NCI-H2081 treated with DMSO at 0.1 percent for 48 hours (cell line): ENCODE measurements at places on chromosomes 3 and 15.

DNA sequence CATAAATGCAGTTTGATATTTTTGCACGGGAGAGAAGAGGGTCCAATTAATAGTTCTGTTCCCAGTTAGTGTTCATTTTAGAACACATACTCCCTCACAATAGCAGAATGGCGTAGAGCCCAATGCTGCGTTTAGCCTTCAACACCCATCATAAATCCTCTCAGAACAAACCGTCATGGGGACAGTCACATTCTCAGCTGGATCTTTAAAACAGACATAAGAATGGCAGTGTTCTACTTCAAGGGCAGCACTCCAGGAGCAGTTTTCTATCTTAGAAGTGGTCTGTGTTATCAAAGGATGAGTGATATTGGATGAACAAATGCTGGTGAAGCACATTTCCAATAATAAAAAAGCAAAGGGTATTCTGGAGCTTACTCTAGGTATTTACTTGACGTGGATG lies 230.5 kb downstream of the PDZRN3 start:
- DNase-seq, result no peak

DNA sequence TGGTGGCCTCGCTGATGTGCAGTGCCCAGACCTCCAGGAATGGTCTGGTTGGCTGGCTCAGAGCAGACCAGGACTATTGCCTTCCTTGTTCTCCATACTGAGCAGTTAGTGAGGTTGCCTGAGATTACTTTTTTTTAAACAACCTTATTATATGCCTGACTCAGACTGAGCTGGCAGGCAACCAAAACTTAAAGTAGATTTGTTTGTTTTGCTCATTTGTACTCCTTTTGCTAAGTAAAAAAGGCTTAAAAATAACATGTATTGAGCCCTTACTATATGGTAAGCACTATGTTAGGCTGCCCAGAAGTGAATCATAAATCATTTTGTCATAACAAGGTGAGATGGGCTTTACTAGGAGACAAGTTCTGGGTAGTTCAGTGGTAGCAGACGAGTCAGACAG lies 92.4 kb downstream of the GHSR start:
- DNase-seq, result peak; percentile 95

DNA sequence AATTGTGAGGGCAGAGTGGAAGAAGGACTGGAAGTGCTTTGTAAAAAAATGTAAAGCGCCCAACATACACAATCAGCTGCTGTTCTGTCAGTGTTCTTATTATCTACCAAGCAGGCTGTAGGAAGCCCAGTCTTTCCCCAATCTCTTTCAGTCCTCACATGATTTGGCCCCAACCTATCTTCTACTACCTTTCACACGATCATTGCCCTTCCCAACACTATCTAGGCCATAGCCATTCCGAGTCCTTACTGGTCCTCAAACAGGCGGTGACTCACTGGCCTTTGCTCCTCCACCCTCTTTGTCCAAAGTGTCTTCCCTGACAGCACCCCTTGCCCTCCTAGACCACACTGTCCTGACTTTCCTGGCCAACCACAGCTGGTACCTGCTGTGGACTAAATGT lies 861 bp upstream of the RFT1 start:
- no peak for DNase-seq

DNA sequence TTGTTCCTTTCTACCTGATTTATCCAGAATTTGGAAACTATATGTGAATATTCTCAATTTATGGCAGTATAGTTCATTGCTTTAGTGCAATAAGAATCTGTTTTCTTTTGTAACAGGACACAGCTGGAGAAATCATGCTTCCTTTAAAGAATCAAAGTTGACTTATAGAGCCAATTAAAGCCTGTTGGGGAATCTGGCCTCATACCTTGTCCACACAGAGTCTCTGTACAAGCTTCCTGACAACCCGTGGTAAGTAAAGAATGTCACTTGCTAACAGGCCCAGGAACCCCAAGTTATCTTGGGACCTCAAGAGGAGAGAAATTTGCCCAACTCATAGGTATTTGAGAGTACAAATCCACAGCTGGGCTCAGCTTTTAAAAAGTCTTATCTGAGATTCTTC lies 10.2 kb downstream of the ZNF445 start:
- DNase-seq, result no peak

DNA sequence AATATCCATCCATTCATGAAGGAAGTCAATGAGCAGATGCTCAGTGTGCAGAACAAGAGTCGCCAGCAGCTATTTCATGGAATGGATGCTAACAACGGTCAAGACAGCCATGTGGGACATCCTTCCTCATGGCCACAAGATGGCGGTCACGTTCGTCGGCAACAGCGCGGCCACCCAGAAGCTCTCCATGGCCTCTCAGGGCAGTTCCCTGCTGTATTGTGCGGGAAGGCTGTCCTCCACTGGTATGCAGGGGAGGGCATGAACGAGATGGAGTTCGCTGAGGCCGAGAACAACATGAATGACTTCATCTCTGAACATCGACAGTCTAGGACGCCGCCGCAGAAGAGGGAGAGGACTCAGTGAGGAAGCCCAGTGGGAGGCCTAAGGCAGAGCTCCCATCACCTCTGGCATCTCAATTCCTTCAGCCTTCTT lies 208.3 kb downstream of the TJP1 start:
- no peak for DNase-seq

- no peak for DNase-seq
These were observed 843.8 kb downstream of the VGLL3 start for GRCh38 chr3:86147119-86147518.

DNA sequence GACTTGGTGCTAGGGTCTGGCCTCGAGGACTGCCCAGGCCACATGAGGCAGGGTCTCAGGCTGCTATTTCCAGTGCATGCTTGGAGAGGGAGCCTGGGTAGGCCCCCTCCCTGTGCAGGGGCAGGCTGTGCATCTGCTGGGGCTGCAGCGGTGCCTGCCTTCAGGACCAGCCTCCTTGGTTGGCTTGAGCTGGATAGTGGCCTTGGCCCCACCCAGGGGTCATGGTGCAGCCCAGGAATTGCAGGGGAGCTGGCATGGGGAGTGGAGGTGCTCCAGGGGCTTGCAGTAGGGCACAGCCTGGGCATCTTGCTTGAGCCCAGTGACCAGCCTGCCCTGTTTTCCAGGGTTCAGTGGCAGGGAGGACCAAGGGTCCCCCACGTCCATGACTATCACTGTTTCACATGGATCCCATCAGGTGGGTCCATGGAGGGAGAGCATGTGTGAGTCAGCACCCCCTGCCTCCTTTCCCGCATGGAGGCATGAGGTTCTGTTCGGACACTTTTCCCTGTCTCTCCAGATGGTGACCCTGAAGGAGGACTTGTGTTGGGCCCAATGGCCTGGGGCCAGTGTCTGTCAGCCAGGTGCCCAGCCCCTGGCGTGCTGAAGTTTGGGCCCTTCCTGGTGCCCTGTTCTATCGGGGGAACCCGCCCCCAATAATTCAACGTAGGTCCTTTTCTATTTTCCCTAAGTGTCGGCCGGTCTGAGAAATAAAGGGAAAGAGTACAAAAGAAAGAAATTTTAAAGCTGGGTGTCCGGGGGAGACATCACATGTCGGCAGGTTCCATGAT lies 218.6 kb downstream of the SNRPN start:
- DNase-seq, result no peak

- no peak for DNase-seq
These were observed 23.1 kb downstream of the SCAP start for GRCh38 chr3:47452453-47453215.

GRCh38 chr15:89132611-89133507 lies 44.6 kb downstream of the ABHD2 start:
- no peak for DNase-seq

DNA sequence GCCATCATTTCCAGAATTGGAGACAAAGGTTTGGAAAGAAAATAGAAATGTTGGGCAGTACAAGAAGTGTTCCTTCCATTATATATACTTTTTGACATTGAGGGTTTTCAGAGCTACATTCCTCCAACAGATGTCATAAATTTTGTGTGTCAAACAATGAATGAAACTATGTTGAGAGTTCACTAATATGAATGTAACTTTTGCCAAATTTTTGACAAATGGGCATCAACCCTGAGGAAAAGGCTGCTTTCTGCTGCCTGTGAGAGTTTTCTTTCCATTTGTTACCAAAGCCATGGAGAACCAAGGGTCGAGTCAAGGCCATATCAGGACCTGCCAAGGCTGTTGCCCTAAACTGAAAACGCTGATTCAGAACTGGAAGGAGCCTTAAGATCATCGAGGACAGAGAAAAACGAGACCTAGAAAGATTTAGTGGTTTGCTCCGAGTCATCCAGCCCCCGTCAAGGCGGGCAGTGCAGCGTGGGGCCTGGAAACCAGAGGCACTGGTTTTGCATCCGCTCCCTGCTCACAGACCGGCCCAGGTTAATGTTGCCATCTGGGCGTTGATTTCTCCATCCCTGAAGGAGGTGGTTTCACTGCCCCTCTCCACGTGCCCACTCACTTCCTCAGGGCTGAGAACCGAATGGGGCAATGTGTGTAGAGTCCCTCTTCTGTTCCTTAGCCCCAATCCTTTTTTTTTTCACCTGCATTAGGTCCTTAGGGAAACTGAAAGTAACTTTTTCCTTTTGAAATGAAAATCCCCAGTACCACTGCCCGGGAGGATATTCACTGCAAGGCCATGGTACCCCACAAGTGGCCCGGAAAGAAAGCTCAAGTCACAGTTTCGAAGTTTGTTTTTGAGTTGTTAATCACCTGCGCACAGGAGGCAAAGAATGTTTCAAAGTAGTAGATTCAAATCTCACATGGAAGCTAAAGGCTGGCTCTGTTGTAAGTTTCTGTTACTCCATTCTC lies 32.8 kb downstream of the TPM1 start:
- no peak for DNase-seq

- DNase-seq, result peak; percentile 75
These were observed 132.5 kb downstream of the ARNT2 start for GRCh38 chr15:80536716-80537115.

DNA sequence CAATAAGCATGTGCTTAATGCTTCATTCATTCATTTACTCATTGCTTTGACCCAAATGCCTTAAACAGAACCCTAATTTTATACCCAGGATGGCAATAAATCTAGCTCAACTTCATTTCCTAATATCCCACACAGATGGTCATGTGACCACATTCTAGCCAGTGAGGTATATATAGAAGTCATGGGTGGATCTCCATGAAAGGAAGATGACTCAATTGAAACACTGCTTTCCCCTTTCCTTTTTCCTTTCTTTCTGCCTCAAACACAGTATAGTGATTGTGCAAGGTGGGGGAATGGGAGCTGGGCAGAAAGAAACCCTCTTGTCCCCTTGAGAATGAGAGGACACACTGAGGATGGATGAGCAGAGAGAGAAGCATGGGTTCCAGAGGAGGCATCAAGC lies 183.5 kb upstream of the PRICKLE2 start:
- no peak for DNase-seq

DNA sequence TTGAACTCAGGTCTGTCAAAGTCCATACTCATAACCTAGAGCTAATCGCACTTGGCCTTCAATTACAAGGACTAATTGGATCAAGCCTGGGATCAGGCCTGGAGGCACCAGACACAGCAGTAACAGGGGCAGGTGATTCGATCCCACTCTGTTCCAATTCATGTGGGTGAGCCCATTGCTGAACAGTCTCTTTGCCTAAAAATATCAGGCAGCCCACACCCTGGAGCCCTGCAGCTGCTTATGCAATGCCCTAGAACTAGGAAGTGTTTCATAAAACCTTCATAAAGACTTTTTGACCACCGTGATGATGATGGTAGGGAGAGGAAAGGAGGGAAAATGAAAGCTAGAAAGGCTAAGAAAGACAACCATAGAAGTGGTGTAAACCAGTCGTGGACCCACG lies 47.8 kb upstream of the NEO1 start:
- no peak for DNase-seq

GRCh38 chr3:149571381-149571780 lies 86.4 kb downstream of the WWTR1 start:
- DNase-seq, result no peak

GRCh38 chr3:18780959-18781358 lies 355.8 kb upstream of the SATB1 start:
- DNase-seq, result no peak

DNA sequence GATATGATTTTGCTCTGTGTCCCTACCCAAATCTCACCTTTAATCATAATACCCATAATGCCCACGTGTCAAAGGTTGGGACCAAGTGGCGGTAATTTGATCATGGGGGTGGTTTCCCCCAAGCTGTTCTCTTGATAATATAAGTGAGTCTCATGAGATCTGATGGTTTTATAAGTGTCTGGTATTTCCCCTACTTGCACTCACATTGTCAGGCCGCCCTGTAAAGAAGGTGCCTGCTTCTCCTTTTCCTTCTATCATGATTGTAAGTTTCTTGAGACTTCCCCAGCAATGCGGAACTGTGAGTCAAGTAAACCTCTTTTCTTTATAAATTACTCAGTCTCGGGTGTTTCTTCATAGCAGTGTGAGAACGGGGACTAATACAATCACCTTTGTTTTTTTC lies 279.8 kb downstream of the ARPP21 start:
- DNase-seq, result no peak

GRCh38 chr3:13064964-13065363 lies 8.3 kb downstream of the IQSEC1 start:
- DNase-seq, result no peak

DNA sequence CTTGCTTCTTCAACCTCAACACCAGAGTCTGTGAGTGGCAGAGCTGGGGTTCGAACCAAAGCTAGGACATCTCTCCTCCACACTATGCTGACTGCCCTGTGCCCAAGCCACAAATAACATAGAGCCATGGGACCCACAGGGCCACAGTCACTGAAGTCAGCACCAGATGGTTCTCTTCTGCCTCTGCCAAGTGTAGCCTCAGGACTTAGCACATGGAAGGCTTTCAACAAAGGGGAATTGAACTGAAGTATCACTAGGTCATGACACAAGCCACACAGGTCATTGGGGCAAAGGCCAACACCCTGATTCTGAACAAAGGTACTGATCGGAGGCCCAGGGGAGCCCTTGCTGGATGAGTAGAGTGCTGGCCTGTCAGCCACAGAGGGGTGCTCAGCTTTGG lies 83.6 kb downstream of the BDH1 start:
- no peak for DNase-seq

DNA sequence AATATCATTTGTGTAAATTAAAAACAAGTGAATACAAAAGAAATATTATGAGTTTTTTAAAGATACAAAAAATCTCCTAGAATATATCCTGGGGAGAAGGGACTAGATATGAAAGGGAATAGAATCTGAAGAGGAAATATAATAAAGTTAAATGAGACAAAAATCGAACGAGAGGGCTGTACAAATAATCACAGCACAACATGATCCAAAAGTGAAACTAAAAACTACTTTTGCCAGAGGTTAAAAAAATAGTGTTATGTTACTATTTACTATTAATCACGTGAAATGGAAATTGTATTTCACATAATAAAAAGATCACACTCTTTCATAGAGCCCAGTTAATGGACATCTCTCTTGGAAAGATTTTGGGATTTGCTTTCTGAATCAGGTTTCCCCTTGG lies 28.6 kb downstream of the CGGBP1 start:
- DNase-seq, result no peak

- no peak for DNase-seq
These were observed 168.1 kb upstream of the MYRIP start for GRCh38 chr3:39641274-39641673.
